ENCODE measurements at places on chromosomes 7 and 10. TPM values are rescaled to one million over a fixed set of nuclear protein-coding genes. Genes with fewer than 3 reads are reported as not detected.

The MINPP1 gene
- 6.6 TPM for polyA plus RNA-seq

- DNase-seq, result no peak
These were observed 528.7 kb downstream of the GRM8 start for GRCh38 chr7:126723966-126724544.

DNA sequence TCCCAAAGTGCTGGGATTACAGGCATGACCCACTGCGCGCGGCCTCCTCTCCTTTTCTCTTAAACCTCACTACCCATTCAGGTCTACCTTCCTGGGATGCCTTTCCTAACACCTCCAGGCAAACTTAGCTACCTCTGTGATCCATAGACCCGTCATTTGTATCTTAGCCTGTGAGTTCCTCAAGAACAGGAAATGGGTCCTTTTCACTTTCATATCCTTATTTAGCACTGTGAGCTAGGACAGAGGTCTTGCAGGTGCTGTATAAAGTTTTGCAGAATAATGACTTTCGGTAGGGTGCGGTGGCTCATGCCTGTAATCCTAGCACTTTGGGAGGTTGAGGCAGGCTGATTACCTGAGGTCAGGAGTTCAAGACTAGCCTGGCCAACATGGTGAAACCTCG is 215.7 kb downstream of the RELN start:
- no peak for DNase-seq

- peak; percentile 40 for DNase-seq
These were observed 1.6 kb downstream of the SFMBT2 start for GRCh38 chr10:7409045-7409731.

DNA sequence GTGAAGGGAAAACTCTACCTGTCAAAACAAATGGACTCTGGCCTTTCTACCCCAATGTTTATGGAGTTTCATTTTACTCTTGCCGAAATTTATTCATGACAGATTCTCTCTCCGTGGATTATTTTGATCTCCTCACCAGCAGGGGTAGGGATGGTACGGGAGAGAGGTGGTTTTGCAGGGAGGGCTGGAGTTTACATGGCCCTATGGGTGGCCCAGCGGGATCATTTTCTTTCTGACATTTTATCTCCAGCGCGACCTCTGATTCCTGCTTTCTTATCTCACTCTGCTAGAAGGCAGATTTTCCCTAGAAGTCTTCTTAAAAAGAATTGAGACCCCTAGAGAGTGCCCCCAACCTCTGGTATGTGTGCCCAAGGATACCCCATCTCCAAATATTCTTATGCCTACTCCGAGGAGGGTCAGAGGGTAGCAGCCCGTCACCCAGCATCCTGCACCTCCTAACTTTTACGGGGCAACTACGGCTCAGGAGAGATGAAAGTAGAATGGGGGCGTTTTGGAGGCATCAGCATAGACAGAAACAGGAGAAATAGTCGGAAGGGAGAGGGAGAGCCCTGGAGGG is 10.1 kb upstream of the GATA3 start:
- DNase-seq, result no peak

GRCh38 chr10:81575036-81575435 is 300.0 kb upstream of the NRG3 start:
- no peak for DNase-seq

All from naive thymus-derived CD8-positive, alpha-beta T cell (primary cell).